Esophagus squamous epithelium (tissue), 5 donors: ENCODE measurements at places on chromosomes 5 and 9. TPM values are rescaled to one million over a fixed set of nuclear protein-coding genes. Genes with fewer than 3 reads are reported as not detected.

GRCh38 chr5:163888366-163888765 is 382.9 kb downstream of the MAT2B start:
- no peaks in the 10 kb centered on the region for H3K27me3 ChIP-seq
- H3K27ac ChIP-seq: no peak overlapping the region
- H3K36me3 ChIP-seq: no peaks in the 10 kb centered on the region
- DNase-seq: no peak
- no peak overlapping the region for H3K4me3 ChIP-seq
- no peaks in the 10 kb centered on the region for H3K4me1 ChIP-seq

DNA sequence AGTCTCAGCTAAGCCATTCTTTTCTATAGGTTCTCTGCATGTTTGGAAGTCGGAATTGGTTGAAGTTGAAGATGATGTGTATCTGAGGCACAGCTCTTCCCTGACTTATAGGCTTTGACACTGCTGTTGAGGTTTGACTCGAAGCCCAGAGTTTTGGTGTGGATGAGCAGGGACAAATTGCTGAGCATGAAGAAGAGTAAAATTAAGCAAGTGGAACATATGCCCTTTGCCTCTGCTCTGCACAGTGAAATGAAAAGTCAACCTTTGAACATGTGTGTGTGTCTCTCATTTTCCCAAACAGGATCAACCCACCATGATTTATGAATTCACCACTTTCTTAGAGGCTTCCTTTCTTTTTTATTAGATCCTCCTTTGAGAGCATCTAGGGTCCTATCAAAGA is 8.5 kb downstream of the HMHB1 start:
- no peak overlapping the region for H3K27ac ChIP-seq
- H3K4me1 ChIP-seq: peaks cover 8% of the 10 kb centered on the region
- DNase-seq: no peak
- no peaks in the 10 kb centered on the region for H3K36me3 ChIP-seq

The ZNF883 gene
- total RNA-seq: 0.57 TPM

- H3K4me3 ChIP-seq: no peak overlapping the region
- no peaks in the 10 kb centered on the region for H3K4me1 ChIP-seq
- no peak for DNase-seq
- no peak overlapping the region for H3K27ac ChIP-seq
These were observed 320.8 kb downstream of the CCDC171 start for GRCh38 chr9:15873573-15874177.

The BAAT gene
- not detected for total RNA-seq

DNA sequence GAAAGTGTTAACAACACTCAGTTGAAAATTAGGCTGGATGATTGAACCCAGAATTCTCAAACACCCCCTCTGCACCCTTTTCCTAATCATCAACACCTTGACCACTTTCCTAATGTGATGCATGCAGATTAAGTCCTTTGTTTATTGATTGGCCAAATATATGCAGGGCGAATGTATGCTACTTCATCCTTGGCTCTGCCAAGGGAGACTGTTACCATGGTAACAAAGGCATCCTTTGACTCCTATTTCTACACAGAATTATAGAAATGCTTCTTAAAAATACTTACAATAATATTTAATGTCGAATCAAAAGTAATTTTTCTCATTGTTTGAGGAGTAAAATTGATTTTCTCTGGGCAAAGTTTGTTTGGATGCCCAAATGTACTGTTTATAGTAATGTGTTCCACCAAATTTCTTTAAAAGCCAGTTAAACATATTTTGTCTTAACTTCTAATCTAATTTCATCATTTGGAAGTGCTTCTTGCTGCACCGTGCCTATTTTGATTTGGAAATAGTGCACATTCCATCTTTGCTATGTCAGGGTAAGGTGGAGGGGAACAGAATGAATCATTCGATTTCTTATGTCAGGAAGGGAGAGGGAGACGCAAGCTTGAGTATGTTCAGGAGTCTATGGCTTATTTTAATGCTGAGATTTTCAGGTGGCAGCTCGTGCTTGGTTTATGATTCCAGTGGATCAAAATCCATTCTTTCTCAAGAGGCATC is 1384.3 kb upstream of the WWC1 start:
- H3K4me3 ChIP-seq: no peak overlapping the region
- no peak overlapping the region for H3K27ac ChIP-seq
- H3K27me3 ChIP-seq: no peaks in the 10 kb centered on the region
- peaks cover 14% of the 10 kb centered on the region for H3K4me1 ChIP-seq
- H3K36me3 ChIP-seq: no peaks in the 10 kb centered on the region

GRCh38 chr5:107272954-107273353 is 397.8 kb downstream of the EFNA5 start:
- H3K4me3 ChIP-seq: no peak overlapping the region
- H3K4me1 ChIP-seq: no peaks in the 10 kb centered on the region
- no peak for DNase-seq
- no peak overlapping the region for H3K27ac ChIP-seq
- no peaks in the 10 kb centered on the region for H3K27me3 ChIP-seq

- DNase-seq: no peak
- H3K4me3 ChIP-seq: no peak overlapping the region
- no peaks in the 10 kb centered on the region for H3K4me1 ChIP-seq
- H3K27me3 ChIP-seq: no peaks in the 10 kb centered on the region
These were observed 1972.1 kb downstream of the MAT2B start for GRCh38 chr5:165477546-165477945.

GRCh38 chr5:10789021-10789420 is 28.0 kb upstream of the DAP start:
- H3K4me1 ChIP-seq: peaks cover 3% of the 10 kb centered on the region
- H3K27ac ChIP-seq: peak overlapping the region; percentile 39
- H3K27me3 ChIP-seq: no peaks in the 10 kb centered on the region
- DNase-seq: no peak
- no peaks in the 10 kb centered on the region for H3K36me3 ChIP-seq
